ENCODE measurements at places on chromosomes 1 and 21. TPM values are rescaled to one million over a fixed set of nuclear protein-coding genes. Genes with fewer than 3 reads are reported as not detected.

DNA sequence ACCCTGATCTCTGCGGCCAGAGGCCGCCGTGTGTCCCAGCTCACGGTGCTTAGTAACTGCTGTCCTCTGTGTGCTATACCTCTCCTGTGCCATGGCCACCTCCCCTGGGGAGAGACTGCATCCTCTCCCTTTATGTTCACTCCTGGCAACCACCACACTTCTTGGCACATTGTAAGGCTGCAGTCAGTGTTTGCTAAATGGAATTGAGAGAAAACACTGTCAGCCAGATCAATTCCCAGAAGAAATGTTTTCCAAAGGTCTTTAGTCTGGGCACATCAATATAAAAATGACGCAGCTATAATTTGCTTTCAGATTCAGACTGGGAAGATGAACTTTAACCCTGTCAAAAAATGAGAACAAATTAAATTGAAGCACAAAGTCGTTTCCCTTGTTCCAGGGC lies 96.8 kb downstream of the BEND5 start:
- DNase-seq: no peak

TNFSF4 gene
- 0.75 TPM for total RNA-seq

TMEM82 gene
- total RNA-seq: not detected

GRCh38 chr1:193040011-193040410 lies 19.1 kb downstream of the UCHL5 start:
- no peak for DNase-seq

LCE3D gene
- not detected for total RNA-seq

- DNase-seq: no peak
These were observed 11.7 kb downstream of the CNIH4 start for GRCh38 chr1:224368409-224368808.

Measured in ascending aorta (tissue), 2 donors.